ENCODE measurements at places on chromosomes 4 and X.

DNA sequence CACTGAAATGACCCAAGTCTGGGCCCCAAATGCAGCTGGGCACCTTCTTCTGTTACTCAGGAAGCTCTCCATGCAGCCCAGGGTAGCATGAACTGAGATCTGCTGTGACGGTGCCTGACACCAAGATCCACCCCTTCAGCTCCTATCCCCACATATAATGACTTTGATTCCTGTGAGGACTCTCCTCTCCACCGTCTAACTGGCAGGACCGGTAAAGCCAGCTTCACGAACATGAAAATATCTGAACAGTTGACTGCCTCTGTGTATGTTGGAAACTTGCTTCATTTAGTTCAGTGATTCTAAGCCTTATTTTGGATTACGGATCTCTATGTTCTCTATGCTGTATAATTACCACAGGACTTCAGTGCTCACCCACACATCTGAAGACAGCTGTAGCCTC, 115.5 kb upstream of the TMEM150C start:
- no peak for DNase-seq

GRCh38 chrX:140504371-140505324, at the start of gene SOX3:
Gene SOX3 (minus strand): TSS chrX:140505069. CDS start chrX:140505060, 9 bp downstream.
- no peak for DNase-seq

DNA sequence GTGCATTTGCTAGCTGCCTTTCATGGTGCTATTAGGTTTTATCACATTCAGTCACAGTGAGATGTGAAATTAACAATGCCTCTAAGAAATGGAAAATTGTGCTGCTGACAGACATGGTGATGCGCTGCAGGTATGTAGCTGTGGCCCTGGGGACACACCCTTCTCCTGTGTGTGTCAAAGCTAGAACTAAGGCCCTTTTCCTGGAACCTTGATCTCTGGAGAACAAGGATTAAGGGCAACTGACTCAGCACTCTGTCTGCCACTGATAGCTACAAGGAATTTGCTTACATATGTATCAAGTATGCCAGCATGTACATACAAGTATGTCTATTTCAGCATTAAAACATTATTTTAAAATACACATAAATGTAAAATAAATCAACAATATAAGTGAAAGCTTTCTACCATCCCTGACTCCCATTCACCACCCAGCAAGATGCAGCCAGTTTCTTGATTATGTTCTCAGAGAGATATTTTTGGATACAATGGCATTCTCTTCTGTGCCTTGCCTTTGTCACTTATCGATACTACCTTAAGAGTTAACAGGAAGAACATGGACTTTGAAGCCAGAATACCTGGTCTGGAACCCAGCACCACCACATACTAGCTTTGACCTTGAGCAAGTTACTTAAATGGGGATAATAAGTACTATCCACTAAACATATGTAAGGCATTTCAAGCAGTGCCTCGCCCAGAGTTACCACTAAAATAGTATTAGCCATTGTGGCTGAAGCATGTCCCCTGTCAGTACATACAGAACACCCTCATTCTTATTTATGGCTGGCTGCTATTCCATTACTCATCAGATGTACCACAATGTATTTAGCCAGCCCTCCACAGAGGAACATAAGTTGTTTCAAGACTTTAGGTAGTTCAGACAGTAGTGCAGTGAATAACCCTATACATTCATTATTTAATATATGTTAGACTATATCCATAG, 68.5 kb downstream of the NPNT start:
- no peak for DNase-seq

DNA sequence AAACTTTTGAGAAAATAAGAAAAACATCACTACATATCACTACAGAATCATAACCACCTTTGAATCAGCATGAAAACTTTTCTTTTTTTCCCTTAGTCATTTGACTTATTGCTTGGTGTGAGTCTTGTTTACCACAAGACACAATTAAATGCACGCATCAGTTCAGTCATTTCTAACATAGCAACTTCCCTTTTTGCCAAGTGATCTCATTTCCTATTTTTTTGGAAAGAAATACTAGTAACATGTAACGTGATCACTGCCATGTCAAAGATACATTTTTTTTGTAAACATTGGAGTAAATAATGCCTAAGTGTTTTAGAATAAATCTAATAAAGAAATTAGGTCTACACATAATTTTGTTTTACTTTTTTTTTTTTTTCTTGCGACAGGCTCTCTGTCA, 5.1 kb upstream of the CXCL8 start:
- DNase-seq, result no peak

GRCh38 chrX:40462795-40463194, 118.0 kb upstream of the ATP6AP2 start:
- no peak for DNase-seq

DNA sequence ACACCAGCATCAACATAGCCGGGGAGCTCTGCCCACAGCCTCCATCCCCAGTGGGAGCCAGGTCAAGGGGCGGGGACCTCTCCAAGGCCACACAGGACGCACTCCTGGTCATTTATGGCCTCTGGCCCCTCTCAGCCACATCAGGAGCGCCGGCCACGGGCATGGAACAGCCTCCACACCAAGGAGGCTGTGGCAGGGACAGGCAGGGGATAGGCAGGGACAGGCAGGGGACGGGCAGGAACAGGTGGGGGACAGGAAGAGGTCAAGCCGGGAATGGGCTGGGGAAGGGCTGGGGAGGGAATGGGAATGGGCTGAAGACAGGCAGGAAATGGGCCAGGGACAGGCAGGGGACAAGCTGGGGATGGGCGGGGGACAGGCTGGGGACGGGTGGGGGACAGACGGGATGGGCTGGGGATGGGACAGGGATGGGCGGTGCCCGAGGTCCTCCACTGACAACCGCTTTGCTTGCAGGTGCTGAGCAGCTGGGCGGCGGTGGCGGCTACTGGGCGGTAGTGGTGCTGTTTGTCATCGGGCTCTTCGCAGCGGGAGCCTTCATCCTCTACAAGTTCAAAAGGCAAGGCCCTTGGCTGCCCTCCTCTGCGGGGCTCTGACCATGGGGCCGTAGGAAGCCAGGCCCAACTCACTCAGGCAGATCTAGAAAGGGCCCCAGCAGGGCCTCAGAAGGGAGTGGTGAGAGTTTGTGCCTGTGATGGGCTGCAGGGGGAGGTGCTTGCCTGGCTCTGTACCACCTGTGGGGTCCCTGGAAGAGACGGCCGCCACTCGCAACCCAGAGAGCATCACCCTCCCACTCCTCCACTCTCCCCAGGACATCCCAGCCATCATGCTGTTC, 205.6 kb downstream of the AFAP1 start:
- DNase-seq, result no peak

DNA sequence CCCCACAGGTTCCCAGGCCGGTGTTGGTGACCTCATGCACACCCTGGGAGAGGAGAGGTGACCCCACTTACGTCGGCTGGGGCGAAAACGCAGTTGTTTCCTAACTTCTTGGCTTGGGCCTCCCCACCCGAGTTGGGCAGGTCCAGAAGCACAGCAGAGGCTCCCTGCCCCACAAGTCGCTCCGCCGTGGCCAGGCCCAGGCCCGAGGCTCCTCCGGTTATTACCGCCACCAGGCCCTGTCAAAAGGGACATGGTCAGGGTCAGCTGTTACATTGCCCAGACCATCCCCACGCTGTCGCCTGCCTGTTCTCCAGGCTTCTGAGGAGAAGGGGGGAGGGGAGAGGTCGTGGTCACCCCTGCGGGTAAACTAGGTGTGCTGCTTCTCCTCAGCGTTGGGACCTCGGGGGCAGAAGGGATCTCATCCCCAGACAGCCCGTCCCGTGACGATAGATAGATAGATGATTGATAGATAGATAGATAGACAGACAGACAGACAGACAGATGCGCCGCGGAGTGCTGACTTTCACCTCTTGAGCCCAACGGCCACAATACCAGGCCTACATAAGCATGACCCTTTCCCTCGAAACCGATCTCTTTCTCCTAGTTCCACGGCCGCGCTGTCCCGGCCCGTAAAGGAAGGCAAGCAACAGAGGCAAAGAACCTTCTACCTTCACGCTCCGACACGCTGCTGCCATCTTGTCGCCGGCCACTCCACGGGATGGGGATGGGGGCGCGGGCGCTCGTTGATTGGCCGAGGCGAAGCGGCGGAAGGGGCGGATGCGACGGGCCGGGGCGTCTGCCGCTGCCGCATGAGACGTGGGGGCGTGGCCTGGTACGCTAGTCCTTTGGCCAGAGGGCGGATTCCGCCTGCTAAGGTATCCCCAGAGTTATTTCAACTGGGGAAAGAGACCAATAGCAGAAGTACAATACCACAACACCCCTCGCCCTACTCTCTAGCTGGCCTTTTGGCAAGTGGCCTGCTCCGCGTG, at the start of gene HSD17B10:
Gene HSD17B10, minus strand, starts transcription at position 720 of the 989 bp plus-strand sequence. Its CDS starts 25 bp downstream, at position 695.
- DNase-seq, result peak; percentile 77

DNA sequence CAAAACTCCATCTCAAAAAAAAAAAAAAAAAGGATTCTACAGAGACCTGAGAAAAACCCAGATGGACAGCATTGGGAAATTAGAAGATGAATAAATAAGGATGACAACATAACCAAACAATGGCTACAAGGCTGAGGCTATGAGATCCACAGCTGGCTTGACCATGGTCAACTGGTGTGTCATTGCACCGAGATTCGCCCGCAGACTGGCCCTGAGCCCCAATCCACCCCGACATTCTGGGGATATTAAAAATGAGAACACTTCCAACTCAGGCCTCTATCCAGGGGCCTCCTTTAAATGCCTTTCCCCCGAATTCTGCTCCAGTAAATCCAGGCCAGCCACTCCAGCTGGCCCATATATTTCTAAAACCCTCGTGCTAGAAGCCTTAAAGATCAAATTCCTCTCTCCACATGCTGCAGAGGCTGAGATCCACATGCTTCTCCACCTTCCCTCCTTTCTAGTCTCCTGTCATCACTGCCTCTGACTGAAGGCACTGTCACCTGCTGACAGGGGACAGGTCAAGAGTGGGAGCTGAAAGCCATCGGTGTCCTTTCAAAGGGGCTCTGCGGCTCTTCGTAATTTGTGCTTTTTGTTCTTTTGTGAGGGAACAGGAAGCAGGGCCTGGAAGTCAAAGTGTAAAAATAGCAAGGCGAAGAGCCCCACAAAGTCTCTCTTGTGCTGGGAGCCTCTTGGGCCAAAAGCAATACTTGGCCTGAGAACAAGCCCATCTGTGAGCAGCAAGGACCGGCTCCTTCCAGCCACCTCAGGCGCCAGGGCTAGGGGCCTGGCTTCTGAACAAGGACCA, 203.7 kb downstream of the NSUN7 start:
- no peak for DNase-seq

- no peak for DNase-seq
Measured at GRCh38 chr4:164440199-164440598, 313.7 kb upstream of the SMIM31 start.

GRCh38 chr4:141402712-141403111, 182.0 kb downstream of the ZNF330 start:
- DNase-seq, result no peak

All from stimulated activated CD4-positive, alpha-beta T cell treated with anti-CD3 and anti-CD28 coated beads, Interleukin-12 subunit alpha, Interleukin-12 subunit beta, amount 100 ng/mL, for 48 hours (primary cell).